ENCODE measurements at places on chromosomes 5 and 9.

DNA sequence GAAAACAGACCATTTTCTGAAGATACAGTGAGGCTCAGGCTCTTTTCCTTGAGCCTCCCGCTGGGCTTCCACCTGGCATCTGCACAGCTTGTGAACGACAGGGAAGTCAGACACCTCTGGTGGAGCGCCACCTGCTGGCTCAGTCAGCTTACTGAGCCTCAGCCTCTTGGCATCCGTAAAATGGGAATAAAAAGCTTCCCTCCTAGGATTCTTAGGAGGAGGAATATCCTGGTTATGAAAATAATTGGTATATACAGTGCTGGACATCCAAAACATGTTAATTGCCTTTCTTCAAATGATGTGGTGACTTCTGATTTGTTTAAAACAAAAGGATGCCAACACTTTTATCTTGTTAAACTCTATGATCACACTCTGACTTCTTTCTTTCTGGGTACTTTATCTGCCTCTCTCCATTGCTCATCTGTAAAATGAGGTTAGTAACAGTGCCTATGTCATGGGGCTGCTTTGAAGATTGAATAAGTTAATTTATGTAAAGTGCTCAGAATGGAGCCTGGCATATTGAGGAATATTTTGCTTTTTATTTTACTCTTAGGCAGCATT is 67.5 kb downstream of the MAMDC2 start:
- peak; percentile 92 for DNase-seq

DNA sequence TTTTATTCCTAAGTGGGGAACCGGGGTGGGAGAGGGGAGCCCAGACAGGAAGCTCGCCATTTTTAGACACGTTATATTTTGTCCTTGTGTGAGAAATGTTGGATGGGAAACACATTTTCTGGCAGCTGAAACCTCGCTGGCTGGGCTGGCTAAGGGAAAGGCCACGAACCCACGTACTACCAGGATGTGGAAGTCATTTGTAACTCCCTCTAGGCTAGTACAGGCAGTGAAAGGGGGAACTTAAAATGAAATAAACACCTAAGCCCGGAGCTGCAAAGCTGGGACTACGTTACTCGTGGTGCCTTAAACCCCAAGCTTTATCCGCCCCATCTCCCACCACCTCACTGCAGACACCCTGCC is 42.5 kb downstream of the TMEM174 start:
- no peak for DNase-seq

DNA sequence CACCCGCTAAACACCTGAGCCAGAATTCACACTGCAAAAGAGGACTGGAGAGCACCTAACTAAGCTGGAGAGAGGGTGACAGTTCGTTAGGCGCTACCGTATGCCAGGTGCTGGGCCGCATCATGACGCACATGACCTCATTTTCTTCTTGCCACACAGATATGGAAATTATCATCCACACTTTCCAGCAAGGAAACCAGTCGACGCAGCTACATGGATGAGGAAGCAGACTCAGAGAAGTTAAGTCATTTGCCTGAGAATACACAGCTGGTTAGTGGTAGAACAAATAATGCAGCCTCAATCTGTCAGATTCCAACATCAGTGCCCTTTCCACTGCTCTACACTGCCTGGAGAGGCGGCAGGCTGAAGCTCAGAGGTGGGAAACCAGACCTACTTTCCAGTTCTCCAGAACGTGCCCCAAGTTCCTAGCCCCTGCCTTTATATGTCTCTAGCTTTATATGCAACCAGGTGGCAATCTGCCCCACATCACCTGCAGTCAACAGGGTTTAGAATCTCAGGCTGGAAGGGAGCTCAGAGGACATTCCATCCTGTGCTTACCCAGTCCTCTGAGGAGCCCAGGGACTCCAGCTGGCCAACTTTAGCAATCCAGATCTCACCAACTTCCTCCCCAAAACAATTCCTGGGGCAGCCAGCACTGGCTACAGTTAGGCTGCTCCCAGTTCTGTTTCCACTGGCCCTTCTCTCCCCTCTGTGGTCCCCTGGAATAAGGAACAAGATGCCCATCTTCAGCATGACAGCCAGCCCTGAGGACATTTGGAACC is 8.8 kb downstream of the TNIP1 start:
- no peak for DNase-seq

- peak; percentile 91 for DNase-seq
Observed at GRCh38 chr5:127079994-127080491, 6.7 kb upstream of the C5orf63 start.

DNA sequence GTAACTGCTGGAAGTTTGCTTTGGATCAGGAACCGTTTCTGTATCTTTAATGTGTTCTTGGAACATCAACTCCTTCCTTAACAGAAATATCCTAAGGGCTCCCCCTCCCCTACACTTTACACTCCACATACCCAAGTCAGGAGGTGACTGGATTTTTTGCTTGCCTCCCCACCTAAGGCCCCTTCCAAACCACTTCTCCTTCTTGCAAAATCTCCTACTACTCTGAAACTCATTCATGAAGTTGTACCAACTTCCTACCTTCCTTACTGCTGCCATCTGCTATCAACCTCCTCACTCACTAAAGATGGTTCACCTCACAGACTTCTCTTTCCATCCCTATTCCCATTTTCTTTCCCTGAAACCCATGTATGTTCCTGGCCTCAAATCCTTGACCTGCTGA is 16.1 kb downstream of the TXN start:
- no peak for DNase-seq

DNA sequence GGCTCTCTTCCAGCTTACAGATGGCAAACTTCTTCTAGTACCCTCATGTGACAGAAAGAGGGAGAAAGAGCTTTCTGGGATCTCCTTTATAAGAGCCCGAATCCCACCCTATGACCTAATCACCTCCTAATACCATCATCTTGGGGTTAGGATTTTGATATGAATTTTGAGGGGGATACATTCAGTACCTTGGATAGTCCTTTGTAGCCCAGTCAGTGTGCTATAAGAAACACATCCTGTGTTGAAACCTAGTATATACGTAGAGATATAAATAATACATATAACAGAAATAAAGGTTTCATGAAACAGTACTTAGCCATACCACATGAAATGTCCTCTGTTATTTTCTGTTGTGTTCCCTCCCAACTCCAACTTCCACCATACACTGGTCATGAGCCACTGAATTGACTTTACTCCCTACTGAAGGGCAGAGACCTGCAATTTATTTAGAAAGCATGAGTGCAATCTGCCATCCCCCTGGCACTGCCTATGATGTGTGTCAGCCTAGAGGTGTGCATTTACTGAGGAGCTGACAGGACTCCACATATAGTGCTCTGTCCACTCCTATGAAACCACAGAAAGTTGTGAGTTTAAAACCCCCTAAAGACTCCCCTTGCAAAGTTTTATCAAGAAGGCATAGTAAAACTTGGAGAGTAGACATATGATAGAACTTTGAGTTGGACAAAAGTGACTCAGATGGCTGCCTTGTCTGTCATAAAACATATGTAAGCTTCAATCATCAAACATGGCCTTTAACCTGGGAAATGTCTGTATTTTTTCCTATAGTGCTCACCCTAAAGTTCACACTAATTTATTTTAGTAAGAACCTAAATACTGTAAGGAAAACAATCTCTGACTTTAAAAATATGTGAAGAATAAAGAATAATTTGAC is 12.8 kb downstream of the PIP5K1B start:
- DNase-seq, result no peak

- DNase-seq, result no peak
Observed at GRCh38 chr5:64665243-64665642, 25.1 kb upstream of the SHISAL2B start.

DNA sequence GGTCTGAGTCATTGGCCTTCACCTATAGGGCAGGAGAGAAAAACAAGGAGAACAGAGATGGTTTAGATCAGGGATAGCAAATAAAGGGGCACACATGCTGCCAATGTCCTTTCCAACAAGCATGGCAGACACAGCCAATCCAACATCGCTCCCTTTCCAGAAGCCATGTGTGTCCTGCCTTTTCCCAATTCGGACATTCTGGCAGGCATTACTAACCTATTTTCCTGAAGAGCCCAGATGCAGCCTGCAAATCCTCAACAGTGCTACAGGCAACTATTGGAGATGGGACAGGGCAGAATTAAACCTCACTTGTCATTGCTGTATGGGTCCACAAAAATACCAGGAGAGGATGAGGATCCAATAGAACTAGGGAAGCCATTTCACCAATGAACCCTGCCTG is 12.8 kb downstream of the PCDH1 start:
- no peak for DNase-seq

- no peak for DNase-seq
Observed at GRCh38 chr5:135269199-135269598, 129.8 kb downstream of the MACROH2A1 start.

GRCh38 chr5:159058716-159059636 is 40.7 kb downstream of the EBF1 start:
- no peak for DNase-seq

DNA sequence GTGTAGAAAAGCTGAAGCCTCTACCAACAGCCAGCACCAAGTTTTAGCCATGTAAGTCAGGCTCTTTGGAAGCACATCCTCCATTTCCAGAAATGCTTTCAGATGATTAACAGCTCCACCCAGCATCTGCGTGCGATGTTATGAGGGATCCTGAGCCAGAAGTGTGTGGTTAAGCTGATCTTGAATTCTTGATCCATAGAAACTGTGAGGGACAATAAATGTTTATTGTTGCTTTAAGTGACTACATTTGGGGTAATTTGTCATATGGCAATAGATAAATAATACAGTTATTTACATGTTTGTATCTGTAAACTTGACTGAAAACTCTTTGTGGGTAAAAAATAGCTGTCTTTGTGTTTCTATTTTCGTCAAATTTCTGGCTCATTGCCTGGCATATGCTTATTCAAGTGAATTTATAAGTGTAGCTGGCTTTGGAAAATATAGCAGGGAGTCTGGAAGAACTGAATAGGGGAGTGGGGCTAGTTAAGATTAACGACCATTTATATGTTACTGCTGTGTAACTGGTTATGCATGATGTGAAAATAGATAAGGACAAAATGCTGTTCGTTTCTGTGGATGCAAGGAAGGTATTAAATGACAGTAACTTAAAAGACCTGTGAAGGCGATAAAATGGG is 234.1 kb downstream of the LRRC70 start:
- no peak for DNase-seq

DNA sequence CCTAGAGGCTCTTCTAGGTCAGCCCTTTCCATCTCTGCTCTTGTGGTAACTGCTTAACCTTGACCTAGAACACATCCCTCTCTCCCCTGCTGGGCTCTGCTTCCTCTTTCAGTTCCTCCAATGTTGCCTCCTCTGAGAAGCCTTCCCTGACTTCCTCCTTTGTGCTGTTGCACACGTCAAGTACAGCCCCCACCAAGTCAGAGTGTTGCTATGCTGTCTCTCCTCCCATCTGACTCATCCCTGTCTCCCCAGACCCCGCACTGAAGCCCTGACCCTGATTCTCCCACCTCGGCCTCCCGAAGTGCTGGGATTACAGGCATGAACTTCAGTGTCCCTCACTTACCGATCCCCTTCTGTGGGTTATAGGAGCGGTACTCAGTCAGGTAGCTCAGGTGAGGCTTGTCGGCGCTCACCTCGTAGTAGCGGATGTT is 10.4 kb upstream of the TRIM14 start:
- no peak for DNase-seq

- DNase-seq, result no peak
Observed at GRCh38 chr5:128667152-128667551, 129.1 kb upstream of the FBN2 start.

GRCh38 chr9:71816916-71817451 is 48.7 kb upstream of the CEMIP2 start:
- DNase-seq, result no peak

- DNase-seq, result no peak
Observed at GRCh38 chr9:125436613-125437443, 175.2 kb downstream of the GAPVD1 start.
